Uterus (tissue), 4 donors: ENCODE measurements at places on chromosomes 16 and 17.

GRCh38 chr16:85090873-85091521 is 21.3 kb downstream of the CIBAR2 start:
- DNase-seq, result no peak

- no peak for DNase-seq
Measured at GRCh38 chr16:63983401-63983800, 1138.5 kb downstream of the CDH11 start.

DNA sequence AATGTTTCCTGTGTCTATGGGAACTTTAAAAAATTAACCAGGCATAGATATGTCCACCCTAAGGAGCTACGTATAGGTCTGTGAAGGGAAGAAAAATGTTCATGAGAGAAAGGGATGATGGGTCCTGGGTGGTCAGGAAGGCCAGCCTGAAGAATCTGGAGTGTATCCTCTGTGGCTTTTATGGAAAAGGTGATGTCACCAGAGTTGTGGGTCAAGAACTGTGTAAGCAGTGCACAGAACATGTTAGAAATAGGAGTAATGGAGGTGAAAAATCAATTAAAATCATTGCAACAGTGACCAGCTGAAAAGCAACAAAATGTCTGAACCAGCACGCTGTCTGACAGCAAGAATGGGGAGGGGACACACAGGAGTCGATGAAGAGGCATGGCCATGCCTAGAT is 68.5 kb downstream of the USP31 start:
- no peak for DNase-seq

DNA sequence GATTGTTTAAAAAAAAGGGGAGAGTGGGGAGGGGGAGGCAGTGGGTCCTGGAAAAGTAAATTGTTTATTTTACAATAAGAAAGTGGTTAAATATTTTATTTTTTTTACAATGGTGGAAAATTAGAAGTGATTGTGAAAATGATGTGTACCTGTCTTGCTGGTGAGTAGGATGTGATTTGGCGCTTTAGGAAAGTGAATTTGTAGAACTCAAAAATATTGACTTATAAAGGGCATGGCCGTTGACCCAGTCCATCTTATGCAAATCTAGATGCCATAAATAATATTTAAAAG is 10.2 kb upstream of the CES1 start:
- no peak for DNase-seq

- no peak for DNase-seq
Measured at GRCh38 chr17:50693036-50693682, 14.6 kb downstream of the ANKRD40 start.

- no peak for DNase-seq
Measured at GRCh38 chr17:66778531-66779236, 56.2 kb upstream of the CACNG5 start.

DNA sequence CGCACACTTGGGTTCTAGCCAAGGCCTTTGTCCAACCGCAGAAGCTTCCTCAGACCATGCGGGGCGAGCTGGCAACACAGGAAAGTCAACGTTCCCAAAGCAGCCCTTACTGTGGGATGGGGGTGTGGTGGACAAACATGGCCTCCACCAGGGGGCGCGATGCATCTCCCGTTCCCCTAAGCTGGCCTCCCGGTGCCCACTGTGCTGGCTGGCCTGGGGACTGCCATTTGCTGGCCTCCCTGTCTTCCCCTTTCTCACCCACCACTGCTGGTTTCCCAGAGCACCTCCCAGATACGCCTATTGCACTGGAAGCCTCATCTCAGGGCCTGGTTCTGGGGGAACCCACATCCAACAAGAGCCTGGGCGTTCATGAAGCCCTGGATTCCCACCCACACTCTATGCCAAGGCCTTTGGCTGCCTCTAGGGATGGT is 145.3 kb downstream of the IRF8 start:
- no peak for DNase-seq

- DNase-seq, result no peak
Measured at GRCh38 chr17:17572010-17572785, 19.3 kb downstream of the PEMT start.

- no peak for DNase-seq
Measured at GRCh38 chr16:53805113-53805512, 101.2 kb downstream of the FTO start.

DNA sequence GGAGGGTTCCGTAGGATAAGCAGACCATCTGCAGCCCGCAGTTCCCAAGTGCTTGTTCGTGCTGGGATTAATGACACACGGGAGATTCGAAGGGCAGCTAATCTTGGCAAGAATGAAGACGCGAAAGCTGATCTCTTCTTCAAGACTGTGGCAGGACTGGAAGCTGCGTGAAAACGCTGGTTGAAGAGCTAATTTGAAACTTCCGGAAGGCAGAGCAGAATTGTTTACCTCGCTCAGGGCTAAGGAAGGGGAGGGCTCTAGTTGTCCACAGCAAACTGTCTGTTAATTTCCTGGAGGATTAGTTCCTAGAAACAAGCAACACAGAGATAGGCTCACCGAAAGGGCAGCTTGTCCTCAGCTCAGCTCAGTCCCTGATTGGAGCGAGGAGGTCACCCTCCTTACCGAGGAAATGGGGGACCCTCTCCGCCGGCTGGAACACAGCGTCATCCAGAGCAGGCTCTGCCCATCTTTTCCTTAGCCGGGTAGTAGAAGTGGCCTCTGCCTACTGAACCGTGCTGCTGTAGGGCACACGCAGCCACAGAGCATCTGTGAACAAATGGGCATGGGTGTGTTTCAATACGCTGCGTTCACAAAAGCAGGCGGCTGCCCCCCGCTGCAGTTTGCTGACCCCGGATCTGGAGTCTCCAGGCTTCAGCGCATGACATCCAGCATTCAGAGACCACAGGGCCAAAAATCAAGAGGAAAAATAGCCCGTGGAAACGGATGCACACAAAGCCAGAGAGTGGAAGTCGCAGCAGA is 16.7 kb upstream of the BAIAP2 start:
- no peak for DNase-seq
